Nephron progenitor cell (in vitro differentiated cells): ENCODE measurements at places on chromosomes 12 and 14.

GRCh38 chr12:64494998-64495729 lies 43.2 kb downstream of the TBK1 start:
- DNase-seq = no peak
- H3K4me1 ChIP-seq = no peaks in the 10 kb centered on the region
- H3K27ac ChIP-seq = peak overlapping the region; percentile 9

DNA sequence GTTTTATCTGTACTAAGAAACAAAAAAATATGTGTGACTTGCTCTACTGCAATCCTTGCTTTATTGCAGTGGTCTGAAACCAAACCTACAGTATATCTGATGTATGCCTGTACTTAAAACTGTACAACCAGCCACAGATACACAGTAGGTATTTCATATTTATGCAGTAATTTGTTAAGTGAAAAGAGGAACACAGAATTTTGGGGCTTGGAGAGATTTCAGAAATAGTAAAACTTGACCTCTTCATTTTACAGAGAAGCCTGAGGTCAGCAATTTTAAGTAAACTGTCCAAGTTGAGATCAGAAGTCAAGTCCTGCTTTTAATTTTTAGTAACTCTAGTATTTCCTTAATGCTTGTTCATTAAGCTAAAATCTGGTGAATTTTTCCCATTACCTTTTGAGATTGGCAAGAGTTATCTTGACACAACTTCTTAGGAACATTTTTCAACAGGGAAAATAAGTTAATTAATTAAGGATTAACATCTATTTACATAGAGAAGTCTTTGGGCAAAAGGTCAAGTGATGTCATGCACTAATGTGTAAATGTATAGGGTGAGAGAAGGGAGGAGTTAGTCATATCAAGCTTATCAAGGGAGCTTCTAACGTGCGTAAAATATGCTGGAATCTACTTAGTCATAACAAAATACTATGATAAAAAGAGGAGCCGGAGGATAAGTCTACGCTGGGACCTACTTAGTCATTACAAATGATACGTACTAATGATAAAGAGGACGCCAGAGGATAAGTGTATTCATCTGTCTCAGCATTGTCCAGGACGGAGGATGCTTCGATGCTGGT lies 66.0 kb upstream of the GTF2A1 start:
- peaks cover 36% of the 10 kb centered on the region for H3K36me3 ChIP-seq
- no peak overlapping the region for H3K27ac ChIP-seq
- no peak for DNase-seq
- H3K4me1 ChIP-seq = no peaks in the 10 kb centered on the region
- H3K27me3 ChIP-seq = no peaks in the 10 kb centered on the region

GRCh38 chr12:75883241-75883640 lies 148.3 kb downstream of the PHLDA1 start:
- H3K4me1 ChIP-seq = peaks cover 49% of the 10 kb centered on the region
- no peaks in the 10 kb centered on the region for H3K36me3 ChIP-seq
- no peak for DNase-seq
- H3K4me3 ChIP-seq = no peak overlapping the region
- H3K27me3 ChIP-seq = peaks cover 4% of the 10 kb centered on the region
- H3K27ac ChIP-seq = no peak overlapping the region

- DNase-seq = peak; percentile 25
- H3K27me3 ChIP-seq = peaks cover 7% of the 10 kb centered on the region
- H3K36me3 ChIP-seq = no peaks in the 10 kb centered on the region
- peak overlapping the region; percentile 87 for H3K27ac ChIP-seq
Measured at GRCh38 chr14:78319887-78320635, 149.9 kb downstream of the NRXN3 start.

GRCh38 chr12:127830065-127830460 lies 436.9 kb upstream of the TMEM132C start:
- H3K27ac ChIP-seq = no peak overlapping the region
- H3K4me3 ChIP-seq = no peak overlapping the region
- DNase-seq = no peak
- peaks cover 17% of the 10 kb centered on the region for H3K4me1 ChIP-seq
- peaks cover 11% of the 10 kb centered on the region for H3K36me3 ChIP-seq
